ENCODE measurements at places on chromosomes 16 and 17. TPM values are rescaled to one million over a fixed set of nuclear protein-coding genes. Genes with fewer than 3 reads are reported as not detected.

Gene ARHGAP23
- 23.5 TPM for polyA plus RNA-seq

Gene CDRT15
- not detected for polyA plus RNA-seq

Gene CCDC154
- polyA plus RNA-seq: 1.1 TPM

Gene RTN4RL1
- 0.42 TPM for polyA plus RNA-seq

Gene CTDNEP1
- polyA plus RNA-seq: 82.5 TPM

Gene RHBDF2
- polyA plus RNA-seq: 3.3 TPM

Gene YBX2
- polyA plus RNA-seq: 0.33 TPM

Gene PRKCB
- 3.3 TPM for polyA plus RNA-seq

Gene PRAC1
- not detected for polyA plus RNA-seq

Gene SMPD3
- 1.6 TPM for polyA plus RNA-seq

Gene GUCY2D
- 0.10 TPM for polyA plus RNA-seq

Gene ETV4
- 0.39 TPM for polyA plus RNA-seq

Gene TBC1D3C
- not detected for polyA plus RNA-seq

Gene MMP28
- 5.9 TPM for polyA plus RNA-seq

Gene ZSCAN10
- 0.06 TPM for polyA plus RNA-seq

Gene KRT25
- polyA plus RNA-seq: not detected

Gene CACNG4
- polyA plus RNA-seq: 0.02 TPM

Gene PMP22
- polyA plus RNA-seq: 251 TPM

Gene BAIAP3
- 0.63 TPM for polyA plus RNA-seq

Gene PLCD3
- 12.1 TPM for polyA plus RNA-seq
